ENCODE measurements at places on chromosomes 3 and 15. TPM values are rescaled to one million over a fixed set of nuclear protein-coding genes. Genes with fewer than 3 reads are reported as not detected.

DNA sequence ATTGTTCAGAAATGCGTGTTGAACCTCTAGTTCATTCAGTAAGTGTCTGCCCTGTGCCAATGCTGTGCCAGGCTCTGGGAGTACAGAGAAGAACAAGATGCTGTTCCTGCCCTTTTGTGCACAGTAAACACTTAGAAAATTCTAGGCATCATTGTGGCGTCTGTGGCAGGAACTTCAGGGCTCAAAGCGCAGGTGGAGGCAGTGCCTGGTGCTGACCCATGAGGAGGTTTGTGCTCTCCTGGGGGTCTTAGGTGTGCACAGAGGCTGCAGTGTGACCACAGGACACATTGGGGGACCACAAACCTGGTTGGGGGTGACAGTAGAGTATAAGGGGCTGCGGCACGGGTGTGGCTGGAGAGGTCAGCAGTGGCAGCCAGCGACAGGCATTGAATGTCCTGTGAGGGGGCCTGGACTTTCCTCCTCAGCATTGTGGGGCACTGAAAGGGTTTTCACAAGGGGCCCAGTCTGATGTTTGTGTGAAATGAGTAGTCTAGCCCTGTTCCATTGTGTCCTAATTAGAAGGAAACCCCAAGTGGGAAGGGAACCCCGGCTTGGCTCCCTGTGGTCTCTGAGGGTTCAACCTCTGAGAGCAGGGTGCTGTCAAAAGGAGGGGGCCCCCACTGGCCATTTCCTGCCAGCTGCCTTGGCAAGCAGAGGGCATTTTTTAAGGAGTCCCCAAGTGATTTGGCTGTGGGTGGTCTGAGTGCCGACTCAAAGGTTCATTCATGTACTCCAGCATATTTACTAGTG is 20.9 kb downstream of the MRAS start:
- DNase-seq = no peak

DNA sequence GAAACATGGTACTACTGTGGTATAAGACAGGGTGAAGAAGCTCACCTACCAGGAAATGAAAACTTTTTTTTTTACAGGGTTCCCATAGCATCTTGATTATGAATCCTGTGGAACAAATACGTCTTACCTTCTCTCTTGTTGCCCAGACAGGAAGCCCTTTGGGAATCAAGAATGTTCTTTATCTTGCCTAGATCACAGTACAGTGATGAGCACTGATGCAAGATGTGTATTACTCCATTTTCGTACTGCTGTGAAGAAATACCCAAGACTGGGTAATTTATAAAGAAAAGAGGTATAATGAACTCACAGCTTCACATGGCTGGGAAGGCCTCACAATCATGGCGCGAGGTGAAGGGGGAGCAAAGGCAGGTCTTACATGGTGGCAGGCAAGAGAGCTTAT is 281.3 kb downstream of the UBE2E2 start:
- no peak for DNase-seq

DNA sequence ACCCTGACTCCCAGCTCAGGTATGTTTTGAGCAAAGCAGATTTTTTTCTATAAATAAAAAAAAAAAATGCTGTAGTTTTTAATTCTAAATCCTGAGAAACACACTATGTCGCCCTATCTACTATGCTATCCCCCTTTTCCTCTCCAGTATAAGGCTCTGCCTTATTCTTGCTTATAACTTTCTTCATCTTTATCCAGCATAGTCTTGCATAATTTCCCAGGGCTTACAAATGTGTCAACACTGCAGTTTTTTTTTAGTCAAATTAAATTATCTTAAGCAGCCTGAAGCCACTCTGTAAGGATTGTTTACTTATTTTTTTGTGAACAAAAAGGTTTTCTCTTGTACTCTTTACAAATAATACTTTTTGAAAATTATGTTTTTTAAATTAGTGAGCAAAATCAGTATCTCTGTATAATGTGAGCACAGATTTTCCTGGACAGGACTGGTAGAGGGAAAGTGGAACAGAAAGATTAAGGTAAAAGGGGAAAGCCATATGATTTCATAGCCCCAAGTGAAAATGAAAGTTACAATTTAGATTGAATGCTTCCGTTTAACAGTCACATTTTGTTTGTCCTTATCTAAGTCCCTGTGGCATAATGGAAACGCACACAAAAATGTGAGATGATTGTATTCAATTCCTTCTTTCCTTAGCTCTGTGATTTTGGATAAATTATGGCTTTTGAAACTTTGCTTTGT is 5.6 kb upstream of the PYDC2 start:
- DNase-seq = no peak

GRCh38 chr15:22969489-22969888 is 10.7 kb downstream of the CYFIP1 start:
- no peak for DNase-seq

DNA sequence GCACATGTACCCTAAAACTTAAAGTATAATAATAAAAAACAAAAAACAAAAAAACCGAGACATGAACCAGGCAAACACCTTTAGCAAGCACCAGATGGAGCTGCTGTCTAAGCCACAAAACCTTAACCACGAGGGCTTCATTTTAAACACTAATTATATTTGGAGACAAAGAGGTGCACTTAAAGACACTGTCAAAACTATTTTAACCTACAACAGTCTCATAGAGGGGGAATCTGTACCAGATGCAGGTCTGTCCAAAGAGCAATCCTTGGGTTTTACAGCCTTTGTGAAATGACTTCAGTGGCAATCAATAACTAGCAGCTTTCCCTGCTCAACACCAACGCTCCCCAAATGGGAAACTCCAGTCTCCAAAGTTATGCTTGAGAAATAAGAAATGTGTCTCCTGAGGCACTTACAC is 115.7 kb upstream of the TSPAN3 start:
- DNase-seq = peak; percentile 51

- no peak for DNase-seq
Observed at GRCh38 chr3:177300842-177301241, 103.6 kb upstream of the TBL1XR1 start.

DNA sequence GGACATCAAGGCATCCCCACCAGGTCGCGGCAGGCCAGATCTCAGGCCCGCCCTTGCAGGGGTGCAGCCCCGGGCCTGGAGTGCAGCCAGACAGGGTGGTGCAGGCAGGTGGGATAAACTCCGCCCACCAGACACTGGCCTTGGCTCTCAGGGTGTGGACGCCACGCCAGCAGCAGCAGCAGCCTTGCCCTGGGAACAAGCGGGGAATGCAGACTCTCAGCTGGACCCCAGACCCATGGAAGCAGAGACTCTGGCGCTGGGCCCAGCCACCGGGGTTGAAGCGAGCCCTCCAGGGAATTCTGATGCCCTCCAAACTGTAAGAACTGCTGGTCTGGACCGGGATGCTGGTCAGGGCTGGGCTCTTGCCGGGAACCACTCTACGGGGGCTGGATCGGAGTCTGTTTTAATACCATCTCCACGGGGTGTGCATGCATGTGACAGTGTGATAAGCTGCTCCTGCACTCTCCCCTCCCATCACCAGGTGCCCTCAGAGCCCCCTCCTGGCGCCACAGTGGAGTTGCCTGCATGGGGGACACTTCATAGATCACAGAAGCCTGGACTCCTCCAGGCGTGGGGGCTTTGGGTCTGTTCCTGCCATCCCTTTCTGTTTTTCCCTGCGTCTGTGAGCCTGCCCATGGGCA is 142.7 kb downstream of the NSMCE3 start:
- DNase-seq = no peak

DNA sequence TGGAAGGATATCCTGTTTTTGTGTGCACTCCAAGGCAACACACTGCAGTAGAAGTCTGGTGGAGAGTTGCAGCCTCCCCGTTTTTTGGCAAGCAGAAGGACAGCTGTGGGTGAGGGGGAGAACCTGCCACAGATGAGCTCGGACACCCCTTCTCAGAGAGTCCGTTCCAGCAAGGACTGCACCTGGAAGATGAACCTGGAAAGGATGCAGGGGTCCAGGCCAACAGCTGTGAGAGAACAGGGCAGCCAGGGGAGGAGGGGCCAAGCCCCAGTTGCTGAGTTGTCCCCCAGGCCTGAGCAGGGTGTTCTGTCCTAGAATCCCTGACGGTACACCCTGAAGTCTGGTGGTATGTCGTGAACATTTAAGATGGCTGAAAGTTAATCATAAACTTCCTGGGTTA is 30.2 kb downstream of the ZXDC start:
- DNase-seq = peak; percentile 38

GRCh38 chr3:100216713-100217112 is 44.1 kb upstream of the TBC1D23 start:
- no peak for DNase-seq

DNA sequence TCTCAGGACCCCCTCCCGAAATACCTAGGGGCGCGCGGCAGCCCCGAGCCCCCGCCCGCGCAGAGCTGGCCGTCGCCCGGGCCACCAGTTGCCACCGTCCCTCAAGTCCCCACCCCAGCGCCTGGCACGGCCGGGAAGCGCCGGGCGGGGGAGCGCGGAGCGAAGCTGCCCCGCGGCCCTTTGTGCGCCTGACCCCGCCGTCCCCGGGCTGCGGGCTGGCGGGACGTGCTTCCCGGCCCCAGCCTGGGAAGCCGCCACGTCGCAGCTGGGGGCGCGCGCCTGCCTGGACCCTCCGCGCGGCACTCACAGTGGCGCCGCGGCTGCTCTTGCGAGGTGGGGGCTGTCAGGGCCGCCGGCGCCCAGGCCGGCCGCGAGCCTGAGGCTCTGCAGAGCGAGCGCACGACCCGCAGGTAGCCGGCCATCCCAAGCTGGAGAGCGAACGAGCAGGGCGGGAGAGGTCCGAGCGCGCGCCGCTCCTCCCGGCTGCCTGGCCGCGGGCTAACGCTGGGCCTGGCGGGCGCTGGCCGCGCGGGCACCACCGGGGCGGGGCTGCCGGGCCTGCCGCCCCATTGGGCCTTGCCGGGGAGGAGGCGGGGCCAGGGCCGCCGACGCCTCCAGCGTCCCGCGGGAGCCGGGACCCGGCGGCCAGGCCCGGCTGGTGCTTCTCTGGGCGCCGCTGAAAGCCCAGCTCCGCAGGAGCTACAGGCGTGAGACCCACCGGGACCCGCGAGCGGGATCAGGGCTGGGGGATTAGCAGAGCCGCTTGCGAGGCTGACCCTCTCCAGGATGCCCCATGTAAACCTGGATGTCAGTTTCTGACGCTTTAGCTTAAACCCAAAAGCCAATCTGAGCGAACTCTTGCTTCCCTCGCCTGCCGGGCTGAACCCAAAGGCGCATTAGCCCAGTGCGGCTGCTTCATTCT is at the start of gene IDH2:
Gene IDH2, minus strand, starts transcription at position 500 of the 922 bp plus-strand sequence. Its CDS starts 78 bp downstream, at position 422.
- DNase-seq = peak; percentile 90

- DNase-seq = no peak
Observed at GRCh38 chr3:7854266-7854665, 647.4 kb upstream of the LMCD1 start.

GRCh38 chr3:126157083-126157768 is 23.2 kb downstream of the ALDH1L1 start:
- DNase-seq = no peak

- DNase-seq = no peak
Observed at GRCh38 chr3:140467104-140467577, 210.7 kb upstream of the TRIM42 start.

DNA sequence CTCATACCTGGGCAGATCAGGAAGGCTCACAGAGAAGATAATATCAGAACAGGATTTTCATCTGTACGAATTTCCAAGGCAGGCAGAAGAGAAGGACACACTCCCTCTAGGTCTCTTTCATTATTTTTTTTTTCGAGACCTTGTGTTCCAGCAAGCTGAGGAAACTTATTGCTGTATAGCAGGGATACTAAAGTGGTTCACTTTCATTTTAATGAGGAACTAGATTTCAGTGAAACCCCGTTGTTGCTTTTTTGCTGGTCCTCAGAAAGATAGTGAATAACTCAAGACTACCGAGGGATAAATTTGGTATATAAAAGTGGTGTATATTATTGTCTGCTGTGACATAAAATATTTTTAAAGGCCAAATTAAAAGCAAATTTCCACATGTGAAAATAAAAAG is 24.6 kb downstream of the MEIS2 start:
- DNase-seq = no peak

DNA sequence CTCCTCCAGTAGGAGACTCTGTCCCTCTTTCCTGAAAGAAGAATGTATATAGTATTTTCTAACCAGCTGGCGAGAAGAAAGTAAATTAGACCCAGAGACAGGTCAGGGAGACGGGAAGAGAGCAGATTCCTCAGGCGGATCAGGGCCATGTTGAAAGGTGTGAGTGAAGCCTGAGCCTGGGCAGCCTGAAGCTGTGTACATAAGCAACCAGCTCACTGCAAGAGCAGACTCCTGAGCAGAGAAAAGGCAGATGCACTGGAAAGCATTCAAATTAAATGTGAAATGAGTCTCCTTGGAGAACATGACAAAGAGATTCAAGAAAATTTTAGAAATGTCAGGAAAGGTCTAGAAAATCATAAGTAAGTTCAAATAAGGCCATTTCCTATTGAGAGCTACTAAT is 165.8 kb downstream of the GOLIM4 start:
- peak; percentile 54 for DNase-seq

DNA sequence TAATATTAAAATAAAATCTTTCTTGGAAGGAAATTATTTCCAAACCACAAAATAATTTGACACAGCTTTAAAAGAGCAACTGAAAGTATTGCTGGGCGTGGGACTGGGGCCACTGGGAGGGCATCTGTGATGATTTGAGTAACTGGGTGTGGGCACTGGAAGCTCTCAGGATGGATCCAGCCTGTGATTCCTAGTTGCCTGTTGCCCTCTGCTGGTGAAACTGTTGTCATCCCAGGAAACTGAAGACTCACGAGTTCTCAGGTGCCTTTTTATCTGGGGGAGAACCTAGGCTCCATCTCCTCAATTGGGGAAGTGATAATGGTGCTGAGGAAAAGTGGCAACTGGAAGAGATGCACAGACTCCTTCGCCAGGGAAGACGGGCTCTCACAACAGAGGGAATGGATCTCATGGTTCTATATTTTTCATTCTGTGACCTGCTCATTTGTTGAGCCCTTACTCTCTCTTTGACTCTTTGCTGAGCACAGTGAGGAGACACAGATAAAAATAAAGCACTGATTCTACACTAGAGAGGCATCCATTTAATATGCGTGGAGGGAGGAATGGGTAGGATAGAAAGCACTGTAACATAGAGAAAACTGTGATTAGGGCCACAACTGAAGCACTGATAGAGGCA is 61.6 kb downstream of the TPRG1 start:
- DNase-seq = peak; percentile 72

- DNase-seq = no peak
Observed at GRCh38 chr15:42367041-42367440, 7.7 kb downstream of the CAPN3 start.

GRCh38 chr3:178352326-178353005 is 183.8 kb upstream of the KCNMB2 start:
- DNase-seq = peak; percentile 71

DNA sequence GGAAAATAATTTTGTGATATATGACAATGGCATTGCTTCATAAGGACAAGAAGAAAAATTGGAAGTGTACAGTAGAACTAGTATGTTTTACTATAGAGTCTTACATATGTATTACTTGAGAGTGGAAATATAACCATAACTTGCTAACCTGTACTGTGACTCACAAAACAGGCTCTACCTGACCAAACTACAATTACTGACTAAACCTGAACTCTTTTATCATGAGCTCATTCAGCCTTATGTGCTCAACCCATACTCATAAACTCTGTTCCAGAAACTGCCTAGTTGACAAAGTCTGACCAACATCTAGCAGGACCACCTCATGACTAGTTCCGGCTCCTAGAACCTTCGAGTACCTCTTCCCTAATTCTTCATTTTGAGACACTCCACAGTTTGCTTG is 6.3 kb downstream of the CDIN1 start:
- DNase-seq = no peak

MESP2 gene
- polyA plus RNA-seq = 0.59 TPM

GJD2 gene
- polyA plus RNA-seq = 1.4 TPM

TMC3 gene
- 0.25 TPM for polyA plus RNA-seq

FOXB1 gene
- polyA plus RNA-seq = not detected

SCAANT1 gene
- not detected for polyA plus RNA-seq

TGM4 gene
- 0.05 TPM for polyA plus RNA-seq

NOX5 gene
- polyA plus RNA-seq = 0.07 TPM

DCP1A gene
- polyA plus RNA-seq = 14.7 TPM

CORO2B gene
- 5.3 TPM for polyA plus RNA-seq

ZMYND10 gene
- polyA plus RNA-seq = 1.3 TPM

DUOX1 gene
- 2.7 TPM for polyA plus RNA-seq

AHSG gene
- 0.14 TPM for polyA plus RNA-seq
